ENCODE measurements at places on chromosomes 3 and 15.

- DNase-seq = no peak
These were observed 81.7 kb downstream of the BTD start for GRCh38 chr3:15683253-15683652.

GRCh38 chr3:24359645-24360462 is 134.8 kb downstream of the THRB start:
- DNase-seq = no peak

DNA sequence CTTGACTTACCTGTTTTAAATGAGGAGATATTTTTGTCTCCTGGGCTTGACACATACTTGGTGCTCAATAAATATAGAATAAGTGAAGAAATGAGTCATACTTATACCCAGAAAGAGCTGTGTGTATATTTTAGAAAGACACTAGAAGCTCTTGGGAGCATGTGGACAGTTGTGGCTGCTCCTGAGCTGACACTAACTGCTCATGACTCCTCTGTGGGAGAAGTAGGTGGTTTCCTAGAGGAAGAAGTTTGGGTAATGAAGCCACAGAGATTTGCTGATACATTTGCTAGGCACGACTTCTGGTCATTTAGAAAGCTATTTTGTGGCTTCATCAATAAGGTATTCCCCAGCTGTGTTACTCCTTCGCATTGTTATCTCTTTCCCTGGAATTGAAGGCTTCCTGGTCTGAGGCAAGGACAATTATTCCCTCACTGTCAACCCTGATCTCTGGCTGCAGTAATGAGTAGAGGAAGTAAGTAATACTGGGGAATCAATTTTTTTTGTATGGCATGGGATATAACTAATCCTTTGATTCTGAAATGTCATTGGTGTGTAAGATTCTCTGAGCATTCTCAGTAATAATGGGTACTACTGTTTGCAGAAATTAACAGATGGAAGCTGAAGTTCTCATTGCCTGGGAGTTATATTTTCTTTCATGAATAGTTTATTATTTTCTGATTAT is 79.6 kb upstream of the DCBLD2 start:
- no peak for DNase-seq

DNA sequence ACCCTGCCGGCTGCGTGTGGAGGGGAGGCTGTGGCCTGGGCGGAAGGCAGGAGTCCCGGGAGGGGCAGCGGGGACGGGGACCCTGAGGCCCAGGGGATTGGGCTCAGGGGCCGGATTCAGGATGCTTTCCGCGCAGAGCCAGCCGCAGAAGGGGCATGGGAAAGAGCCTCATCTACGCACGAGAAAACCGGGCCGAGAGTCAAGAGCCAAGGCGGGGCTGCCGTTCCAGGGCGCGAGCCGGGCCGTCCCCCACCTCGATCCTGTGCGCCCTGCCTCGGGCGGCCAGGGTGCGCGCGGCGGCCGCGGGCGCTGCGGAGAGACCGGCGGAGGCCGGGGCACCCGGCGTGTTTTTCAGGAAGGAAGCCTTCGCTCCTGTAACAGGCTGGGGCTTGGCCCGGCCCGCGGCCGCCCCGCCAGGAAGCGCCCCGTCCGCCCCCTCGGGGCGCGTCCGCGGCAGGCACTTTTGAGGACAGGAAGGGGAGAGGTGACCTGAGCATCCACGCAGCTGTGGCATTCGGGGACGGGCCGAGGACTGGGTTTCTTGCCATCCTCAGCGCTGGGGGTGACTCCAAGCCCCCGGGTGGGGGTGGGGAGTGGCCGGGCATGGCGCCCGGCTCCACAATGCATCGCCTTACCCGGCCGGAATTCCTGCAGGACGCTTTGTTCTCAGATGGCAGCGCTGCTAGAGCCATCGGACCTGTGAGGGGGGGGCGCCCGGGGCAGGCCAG is 62.3 kb upstream of the GATA2 start:
- no peak for DNase-seq

DNA sequence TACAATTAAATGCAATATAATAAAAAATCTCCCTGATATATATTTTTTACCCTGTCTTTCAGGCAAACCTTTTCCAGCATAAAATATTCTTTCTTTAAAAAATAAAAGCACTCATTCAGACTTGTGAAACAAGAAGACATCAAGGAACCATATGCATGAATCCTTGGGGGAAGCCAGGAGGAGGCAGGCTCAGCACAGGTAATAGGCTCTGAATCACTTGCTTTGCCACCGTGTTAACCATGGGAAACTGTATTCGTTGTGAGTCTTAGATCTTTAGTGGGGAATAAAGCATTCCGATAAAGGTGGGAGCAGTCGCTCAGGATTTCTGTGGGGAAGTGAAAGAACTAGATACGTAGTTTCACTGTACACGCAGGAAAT is 42.4 kb downstream of the FBN1 start:
- DNase-seq = no peak

- DNase-seq = no peak
These were observed 159.1 kb upstream of the EOMES start for GRCh38 chr3:27880969-27881892.

DNA sequence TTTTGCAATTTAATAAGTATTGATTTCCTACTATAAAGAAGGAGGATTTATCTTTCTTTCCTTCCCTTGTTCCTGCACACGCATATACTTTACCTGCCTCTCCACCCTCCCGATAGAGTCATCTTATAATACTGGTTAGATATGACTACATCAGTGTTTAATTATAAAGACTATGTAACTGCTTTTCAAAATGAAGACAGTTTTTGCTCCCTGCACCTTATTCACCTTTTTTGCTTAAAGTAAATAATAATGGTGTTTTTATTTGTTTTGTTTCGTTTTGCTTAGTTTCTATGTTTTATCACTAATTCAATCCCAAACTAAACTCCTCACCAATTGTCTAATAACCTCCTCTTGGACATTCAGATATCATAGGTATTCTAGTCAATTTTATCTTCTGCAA is 101.9 kb upstream of the RORA start:
- DNase-seq = no peak

Measured in activated naive CD4-positive, alpha-beta T cell (primary cell).